ENCODE measurements at places on chromosomes 13 and 19.
A peak's percentile ranks its signal among the peaks of the same experiment; 100 is the strongest.

DNA sequence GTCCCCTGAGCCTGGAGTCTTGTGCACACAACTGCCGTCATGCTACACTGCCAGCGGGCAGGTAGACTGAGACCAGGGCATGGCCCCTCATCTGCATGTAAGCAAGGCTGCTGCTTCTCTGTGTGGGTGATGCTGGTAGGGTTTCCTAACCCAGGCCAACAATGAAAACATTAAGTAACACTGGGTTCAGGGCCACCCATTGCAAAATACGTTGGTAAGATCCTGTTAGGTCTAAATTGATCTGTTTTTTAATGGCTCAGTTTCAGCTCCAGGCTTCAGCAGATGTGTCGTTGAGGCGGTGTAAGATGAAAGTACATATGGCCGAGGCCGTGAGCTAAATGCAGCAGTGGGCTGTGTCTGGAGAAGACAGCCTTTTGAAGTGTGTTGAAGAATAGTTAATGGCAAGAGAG, 383.4 kb downstream of the IRS2 start:
- no peak for DNase-seq

GRCh38 chr19:459724-460511, 915 bp downstream of the SHC2 start:
- no peak for DNase-seq

DNA sequence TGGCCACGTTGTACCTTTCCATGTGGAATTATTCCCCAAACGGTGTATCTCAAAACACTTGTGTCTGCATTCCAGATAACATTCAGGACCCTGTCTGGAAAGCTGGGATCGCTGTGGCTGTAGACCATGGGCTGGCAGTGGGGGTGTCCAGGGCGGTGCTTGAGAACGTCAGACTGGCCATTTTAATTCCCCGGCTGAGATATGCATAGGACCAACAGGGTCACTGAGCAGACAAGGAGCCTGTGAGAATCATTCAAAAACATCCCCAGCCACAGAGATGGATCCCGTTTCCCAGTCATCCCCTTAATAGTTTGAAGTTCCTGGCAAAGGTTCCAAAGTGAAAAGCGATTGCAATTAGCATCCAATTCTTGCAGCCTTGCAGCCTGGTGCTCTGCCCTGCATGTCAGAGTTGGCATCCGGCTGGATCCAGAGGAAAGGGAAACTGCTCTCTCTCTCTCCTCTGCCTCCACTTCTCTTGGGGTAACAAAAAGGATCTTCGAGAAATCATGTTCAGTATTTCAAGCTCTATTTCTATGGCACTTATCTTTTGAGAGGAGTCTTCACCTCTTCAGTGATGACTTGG, 41.6 kb downstream of the IFT88 start:
- DNase-seq: no peak

GRCh38 chr13:43567608-43568007, 219.2 kb downstream of the ENOX1 start:
- no peak for DNase-seq

DNA sequence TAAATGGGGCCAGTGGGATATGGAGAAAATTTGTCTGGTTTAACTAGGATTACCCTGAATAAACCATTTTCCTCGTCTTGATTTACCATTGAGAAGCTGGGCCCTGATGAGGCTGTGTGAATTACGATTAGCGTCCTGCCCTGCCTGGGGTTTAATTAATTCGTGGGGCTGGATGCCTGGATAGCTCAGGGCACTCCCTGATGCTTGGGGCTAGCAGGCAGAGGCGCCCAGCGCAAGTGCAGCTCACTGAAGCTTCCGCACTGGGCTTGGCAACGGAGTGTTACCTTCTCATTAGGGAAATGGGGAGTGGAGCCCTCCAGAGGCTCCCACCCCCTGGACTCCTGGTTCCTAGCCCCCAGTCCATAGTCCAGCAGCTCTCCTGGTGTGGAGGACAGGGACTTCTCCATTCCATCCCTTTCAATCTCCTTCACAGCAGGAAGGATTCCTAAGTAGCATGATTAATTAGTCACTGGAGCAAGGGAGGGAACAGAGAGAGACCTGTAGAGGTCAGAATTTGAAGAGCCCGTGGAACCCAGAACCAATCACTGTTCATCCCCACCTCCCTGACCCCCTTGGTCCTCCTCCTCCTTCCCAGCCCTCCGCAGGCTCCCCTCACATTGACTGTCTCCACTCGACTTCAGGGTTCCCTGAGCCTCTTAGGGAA, 107.2 kb downstream of the UQCRFS1 start:
- no peak for DNase-seq

GRCh38 chr13:41608839-41609177, 151.5 kb downstream of the RGCC start:
- DNase-seq: no peak

- no peak for DNase-seq
Measured at GRCh38 chr19:12984143-12984627, 11.1 kb upstream of the NFIX start.

DNA sequence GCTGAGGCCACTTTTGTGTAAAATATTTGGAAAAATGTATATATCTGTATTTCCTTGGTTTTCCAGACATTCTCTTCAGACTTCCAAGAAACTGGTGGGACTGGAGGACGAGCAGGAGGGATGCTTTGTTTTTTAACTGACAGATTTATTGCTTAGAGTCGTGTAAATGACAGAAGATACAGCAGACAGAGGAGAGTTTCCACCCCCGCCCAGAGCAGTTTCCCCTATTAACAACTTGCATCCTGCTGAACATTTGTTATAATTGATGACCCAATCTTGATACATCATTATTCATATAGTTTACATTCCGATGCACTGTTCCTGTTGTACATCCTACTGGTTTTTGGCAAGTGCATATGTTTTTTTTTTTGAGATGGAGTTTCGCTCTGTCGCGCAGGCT, 7.1 kb upstream of the DOCK6 start:
- no peak for DNase-seq

DNA sequence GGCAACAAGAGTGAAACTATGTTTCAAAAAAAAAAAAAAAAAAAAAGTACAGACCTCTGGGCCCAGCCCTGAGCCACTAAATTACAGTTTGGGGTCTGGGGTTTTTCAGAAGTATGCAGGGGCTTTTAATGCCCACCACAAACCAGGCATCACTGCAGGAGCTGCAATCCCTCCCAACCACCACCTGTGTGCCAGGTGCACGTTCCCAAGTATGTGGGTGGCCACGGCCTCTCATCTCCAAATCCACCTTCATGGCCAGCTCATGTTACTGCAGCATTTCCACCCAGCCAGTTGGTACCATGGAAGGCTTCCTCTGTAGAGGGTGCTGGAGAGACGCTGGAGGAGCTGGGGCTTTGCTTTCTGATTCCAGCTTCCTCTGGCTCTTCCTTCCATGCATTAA, 26.5 kb downstream of the CEP89 start:
- DNase-seq: no peak

DNA sequence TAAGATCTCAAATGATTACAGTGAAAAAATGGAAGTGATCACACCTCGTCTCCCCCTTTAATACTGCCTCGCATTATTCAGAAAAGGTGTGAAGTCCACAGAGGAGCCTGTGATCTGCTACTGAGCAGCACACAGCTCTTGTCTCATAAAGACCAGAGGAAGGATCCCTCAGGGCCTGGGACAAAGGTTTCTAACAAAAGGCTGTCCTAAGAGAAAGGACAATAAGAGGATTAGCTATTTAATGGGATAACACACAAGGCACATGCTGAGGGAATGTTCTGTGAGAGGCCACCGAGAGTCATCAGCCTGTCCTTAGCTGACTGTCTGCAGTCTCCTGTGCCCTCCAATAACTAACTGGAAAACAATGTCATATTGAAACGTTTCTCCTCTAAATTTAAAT, 26.7 kb downstream of the EBPL start:
- no peak for DNase-seq

DNA sequence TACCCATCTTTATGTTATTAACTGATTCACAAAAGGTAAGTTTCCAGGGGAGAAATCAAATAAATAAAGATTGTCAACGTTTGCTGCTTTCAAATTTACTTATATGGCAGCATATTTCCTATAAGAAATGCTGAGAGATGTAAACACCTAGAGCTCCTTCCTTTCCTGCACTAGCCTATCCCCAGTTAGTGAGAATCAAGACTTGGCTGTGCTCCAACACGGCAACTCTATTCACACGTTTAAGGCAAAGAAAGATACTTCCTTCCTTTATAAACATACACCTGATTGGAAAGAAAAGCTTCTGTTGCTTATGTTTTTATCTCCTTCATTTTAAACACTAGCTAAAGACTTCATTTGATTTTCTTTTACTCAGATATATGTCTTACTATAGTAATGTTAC, 107.0 kb downstream of the PCDH9 start:
- no peak for DNase-seq

- DNase-seq: no peak
Measured at GRCh38 chr13:32234914-32235313, 80.2 kb downstream of the ZAR1L start.

GRCh38 chr13:48586591-48587103, 53.8 kb upstream of the RCBTB2 start:
- DNase-seq: no peak

DNA sequence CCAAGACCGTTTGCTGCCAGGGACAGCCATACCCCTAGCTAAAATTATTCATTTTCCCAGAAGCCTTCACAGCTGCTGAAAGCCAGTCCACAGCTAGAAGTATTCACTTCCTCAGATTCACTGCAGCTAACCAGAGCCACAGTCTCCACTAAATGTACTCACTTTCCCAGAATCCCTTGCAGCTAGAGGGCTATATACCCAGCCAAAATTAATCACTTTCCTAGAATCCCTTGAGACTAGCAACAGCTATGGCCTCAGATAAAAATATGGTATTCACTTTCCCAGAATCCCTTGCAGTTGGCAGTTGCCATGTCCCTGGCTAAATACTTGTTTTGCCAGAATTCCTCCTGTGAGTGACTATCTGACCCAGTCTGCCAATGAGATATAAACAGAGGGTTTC, 13.8 kb upstream of the MEIS3 start:
- no peak for DNase-seq

- no peak for DNase-seq
Measured at GRCh38 chr19:50719119-50719435, 525 bp downstream of the SHANK1 start.

GRCh38 chr13:109012115-109012514, 382.7 kb downstream of the MYO16 start:
- DNase-seq: no peak

GRCh38 chr19:7554565-7554964, 19.0 kb downstream of the PNPLA6 start:
- no peak for DNase-seq

DNA sequence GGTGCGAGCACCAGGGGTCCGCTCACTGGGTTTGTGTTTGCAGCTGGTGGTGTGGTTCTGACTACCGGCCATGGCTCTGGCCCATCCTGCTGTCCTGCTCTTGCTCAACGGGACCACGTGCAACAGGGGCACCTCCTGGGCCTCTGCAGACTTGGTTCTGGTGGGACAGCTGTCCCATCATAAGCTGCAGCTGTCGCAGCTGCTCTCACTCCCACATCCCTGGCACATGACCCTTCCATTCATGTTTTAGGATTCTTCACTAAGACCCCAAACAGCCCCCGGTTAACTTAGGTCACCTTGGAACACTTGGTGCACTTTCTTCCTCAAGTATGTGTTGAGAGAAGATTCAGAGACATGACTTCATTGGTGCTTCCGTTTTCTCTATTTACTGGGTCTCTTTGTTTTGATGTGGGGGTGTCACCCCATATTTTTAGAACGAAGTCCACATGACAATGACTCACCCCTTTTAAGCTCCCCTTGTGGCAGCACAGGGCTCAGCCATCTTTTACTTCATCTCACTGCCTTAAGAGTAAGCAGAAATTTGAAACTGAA, 68.4 kb upstream of the ARHGEF7 start:
- no peak for DNase-seq

DNA sequence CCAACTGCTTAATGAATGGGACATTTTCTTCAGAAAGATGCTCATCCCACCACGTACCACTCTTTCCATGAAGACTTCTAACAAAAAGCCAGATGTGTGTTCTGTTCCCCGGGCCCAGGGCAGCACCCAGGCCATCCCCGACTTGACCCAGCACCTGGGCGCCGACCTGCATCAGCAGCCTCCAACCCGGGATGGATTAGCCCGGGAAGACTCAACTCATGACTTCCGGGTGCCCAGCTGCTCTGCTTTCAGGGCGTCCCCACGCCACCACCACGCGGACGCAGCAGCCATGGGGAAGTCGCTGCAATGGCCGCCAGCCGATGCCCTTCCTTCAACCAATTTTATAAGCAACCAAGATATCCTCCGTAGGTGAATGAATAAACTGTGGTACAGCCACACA, 123.8 kb upstream of the TUBA3C start:
- DNase-seq: no peak

DNA sequence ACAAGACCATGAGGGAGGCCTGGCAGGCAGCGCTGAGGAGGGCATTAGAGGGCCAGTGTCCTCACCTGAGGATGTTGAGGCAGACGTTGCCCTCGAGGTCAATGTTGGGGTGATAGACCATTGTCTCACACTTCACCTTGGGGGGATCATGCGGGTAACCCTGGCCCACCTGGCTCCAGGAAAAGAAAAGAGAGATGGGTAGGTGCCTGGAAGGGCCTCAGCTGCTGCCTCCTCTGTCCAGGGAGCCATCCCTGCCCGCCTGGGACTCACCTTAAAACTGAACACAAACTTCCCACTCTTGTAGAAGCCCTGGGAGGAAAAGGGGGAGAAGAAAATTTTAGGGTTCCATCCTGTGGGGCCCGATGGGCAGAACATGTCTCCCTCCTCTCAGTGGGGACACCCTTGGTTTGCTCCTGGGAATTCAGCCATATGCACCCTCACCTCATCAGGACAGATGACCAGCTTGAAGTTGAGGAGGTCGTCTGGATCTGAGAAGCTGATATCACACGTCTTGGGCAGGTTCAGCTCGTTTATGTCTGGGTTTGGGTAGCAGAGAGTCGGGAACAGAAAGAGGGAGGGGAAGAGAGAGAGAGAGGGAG, 1.7 kb downstream of the UBE2M start:
- no peak for DNase-seq

GRCh38 chr13:91400063-91400399, 1.6 kb downstream of the GPC5 start:
- DNase-seq: no peak

DNA sequence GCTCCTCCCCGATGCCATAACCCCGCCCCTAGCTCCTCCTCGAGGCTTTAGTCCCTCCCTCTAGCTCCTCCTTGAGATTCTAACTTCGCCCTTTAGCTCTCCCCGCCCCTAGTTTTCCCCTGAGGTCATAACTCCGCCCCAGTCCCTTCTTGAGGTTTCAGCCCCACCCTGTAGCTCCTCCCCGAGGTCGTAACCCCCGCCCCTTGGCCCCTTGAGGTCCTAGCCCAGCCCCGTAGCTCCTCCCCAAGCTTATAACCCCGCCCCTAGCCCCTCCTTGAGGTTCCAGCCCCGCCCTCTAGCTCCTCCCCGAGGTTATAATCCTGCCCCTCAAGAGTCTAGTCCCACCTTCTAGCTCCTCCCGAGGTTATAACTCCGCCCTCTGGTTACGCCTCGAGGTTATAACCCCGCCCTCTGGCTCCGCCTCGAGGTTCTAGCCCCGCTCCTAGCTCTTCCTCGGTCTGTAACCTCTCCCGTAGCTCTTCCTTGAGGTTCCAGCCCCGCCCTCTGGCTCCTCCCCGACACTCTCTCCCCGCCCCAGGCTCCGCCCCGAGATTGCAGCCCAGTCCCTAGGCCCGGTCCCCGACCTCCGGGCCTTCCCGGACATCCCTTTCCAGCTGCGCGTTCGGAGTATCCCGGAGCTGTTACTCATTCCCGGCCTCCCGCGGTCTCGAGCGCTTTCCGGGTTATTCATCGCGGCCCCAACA, 1.4 kb downstream of the PLAUR start:
- DNase-seq: peak; percentile 96

GRCh38 chr13:59409634-59410200, 754.0 kb downstream of the DIAPH3 start:
- DNase-seq: no peak

GRCh38 chr13:40981361-40981760, 37.8 kb downstream of the ELF1 start:
- peak; percentile 42 for DNase-seq

GRCh38 chr19:7911508-7912143, 3.0 kb upstream of the TGFBR3L start:
- no peak for DNase-seq

Data from stimulated activated naive CD4-positive, alpha-beta T cell (primary cell).